ENCODE measurements at places on chromosomes 2 and 18.
A peak's percentile ranks its signal among the peaks of the same experiment; 100 is the strongest.

DNA sequence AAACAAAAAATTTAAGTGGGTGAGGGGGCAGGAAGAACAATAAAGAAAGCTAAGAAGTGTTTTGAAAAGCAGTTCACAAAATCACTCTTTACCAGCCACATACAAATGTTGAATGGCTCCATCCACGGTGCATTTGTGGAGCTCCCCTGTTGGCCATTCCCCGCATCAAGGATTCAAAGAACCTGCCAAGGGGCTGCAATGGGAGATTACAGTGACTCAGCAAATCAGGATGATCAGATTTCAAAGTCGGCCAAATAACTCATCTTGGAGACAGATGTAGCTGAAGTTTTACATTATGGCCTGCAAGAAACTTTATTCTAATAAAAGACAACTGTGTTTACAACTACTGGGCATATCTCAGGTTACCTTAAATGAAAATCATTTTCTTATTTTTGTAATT is 26.9 kb downstream of the COL4A3 start:
- no peak for DNase-seq

- DNase-seq: no peak
Measured at GRCh38 chr2:59250307-59250677, 1009.2 kb upstream of the FANCL start.

DNA sequence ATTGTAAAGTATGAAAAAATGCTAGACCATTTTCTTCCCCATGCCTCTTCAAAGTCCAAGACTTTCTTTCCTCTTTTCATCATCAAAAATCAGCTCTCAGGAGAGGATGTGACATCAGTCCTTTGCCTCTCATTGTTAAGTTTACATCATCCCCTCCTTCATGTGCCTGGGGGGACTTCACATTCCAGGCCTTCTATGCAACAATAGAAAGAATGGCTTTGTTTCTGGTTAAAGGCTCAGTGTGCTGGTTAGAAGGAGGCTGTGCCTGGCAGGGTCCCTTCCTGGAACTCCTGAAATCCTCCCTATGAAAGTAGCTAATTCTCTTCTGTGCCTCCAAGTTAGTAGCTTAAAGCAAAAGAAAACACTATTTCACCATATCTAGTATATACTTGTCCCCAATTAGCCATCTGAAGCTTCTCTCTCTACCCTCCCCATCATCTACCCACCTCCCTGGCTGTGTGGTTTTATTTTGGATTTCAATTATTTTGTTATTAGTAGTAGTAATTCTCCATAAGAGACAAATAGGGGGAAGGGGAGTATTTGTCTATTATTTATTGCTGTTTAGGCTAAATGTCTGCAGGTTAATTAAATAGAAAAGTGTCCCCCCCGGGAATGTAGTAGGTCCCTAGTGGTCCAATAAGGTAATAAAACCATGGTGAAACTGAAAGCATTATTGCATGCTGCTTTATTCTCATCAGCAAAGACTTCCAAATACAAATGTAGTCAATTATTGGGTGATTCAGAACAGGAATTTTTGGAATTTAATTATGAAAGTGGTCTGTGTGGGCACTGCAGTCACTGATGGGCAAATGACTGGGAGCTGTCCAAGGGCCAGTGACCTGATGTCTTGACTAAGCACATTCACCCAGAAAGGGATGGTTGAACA is 69.0 kb downstream of the CPO start:
- DNase-seq: no peak

DNA sequence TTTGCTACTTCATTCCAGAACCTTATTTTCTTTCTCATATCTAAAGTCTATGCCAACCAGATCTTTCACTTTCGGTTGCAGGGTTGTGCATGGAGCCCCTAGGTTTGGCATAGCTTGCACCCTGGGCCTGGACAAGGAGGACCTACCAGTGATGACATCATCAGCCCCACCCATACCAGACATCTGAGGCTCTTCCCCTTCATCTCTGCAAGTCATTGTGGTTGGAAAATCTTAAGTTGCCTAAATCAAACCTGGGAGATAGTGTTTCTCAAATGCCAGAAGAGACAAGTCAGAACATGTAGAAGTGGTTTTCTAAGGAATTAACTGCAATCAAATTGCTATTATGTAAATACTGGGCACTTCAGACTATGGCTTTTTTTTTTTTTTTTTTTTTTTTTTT is 363.3 kb downstream of the ZNF516 start:
- DNase-seq: no peak

DNA sequence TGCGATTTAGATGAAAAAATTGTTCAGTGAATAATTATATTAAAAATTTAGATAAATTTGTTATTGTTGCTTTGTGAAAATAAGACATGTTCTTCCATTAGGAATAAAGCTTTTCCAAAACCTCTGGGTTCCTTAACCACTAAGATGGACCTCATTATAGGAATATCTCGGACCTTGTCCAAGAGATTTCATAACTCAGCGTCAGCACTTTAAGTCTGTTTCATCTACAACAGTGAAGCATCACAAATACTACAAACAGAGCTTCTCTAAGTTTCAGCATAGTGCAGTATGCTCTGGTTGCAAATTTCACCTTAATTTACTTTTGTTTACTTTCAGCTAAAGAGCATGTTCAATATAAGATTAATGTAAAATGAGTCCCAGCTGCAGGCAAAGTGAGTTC is 150.3 kb downstream of the UBE2E3 start:
- no peak for DNase-seq

DNA sequence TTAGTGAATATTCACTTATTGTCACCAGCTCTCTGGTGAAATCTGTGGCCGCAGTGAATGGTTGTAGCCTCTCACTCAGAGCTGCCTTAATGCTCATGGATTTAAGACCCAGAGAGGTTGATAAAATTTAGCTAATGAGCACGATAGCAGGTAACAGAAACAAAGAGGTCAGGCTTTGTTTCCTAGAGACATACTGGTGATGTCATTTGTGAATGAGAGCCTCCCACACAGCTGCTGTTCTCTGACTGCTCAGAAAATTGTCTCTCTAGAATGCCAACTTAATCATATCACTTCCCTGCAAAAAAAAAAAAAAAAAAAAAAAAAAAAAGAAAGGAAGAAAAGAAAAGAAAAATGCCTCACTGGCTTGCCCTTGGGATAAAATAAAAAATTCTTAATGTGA is 411.7 kb upstream of the MYT1L start:
- no peak for DNase-seq

DNA sequence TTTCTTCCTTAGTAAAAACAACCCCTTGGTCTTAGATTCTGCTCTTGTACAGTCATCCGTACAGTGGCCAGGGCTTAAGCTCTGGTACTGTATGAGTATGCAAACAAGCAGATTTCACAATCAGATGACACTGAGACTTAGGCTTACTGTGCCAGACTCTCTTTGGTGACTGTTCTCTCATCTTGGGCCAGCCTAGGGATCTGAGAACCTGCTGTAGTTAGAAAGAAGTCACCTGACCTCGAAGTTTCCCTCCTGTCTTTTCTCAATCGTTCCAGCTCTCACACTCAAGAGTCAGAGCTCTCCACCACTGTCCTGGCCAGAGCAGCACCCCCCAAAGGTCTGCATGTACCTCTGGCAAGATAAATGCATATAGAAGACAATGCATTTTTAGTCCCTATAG is 63.2 kb downstream of the ZEB2 start:
- no peak for DNase-seq

GRCh38 chr2:102187496-102188150 is 800 bp downstream of the IL1RL2 start:
- peak; percentile 60 for DNase-seq

- no peak for DNase-seq
Measured at GRCh38 chr2:141555876-141556470, 574.8 kb downstream of the LRP1B start.

- no peak for DNase-seq
Measured at GRCh38 chr2:100397118-100397860, 20.2 kb downstream of the CHST10 start.

DNA sequence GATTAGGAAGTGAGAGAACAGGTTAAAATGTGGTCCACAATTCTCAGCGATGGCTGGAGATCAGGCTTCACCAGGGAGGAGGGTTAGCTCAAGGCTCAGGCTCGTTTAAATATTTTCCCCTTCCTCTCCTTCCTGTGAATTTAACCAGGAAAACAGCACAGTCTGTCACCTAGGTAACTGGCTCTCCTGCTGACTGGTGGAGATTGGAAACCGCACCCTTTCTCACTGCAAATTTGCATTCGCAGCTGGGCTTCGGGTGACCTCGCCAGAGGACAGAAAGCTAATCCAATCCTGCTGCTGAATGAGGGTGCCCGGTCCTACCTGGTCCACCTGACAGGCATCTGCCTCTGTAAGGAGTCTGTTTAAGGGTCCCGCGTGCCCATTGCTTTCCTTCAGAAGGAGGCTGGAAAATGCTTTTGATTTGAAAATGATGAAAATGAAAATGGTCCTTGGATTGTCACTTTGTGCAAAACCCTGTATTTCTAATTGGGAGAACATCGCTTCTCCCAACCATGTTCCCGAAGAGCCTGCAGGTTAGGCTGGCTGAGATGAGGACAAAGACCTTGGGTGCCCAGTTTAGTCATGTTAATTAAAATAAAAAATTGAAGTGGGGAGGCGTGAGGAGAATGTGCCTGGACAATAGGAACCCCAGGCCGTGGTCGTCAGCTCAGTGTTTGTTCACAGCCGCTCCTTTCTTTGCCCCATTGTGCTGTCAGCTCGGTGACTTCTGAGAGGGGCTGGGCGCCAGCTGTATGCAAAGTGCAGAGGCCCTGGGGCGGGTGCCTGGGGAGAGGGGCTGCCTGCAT is 43.4 kb upstream of the MTCL1 start:
- DNase-seq: no peak

DNA sequence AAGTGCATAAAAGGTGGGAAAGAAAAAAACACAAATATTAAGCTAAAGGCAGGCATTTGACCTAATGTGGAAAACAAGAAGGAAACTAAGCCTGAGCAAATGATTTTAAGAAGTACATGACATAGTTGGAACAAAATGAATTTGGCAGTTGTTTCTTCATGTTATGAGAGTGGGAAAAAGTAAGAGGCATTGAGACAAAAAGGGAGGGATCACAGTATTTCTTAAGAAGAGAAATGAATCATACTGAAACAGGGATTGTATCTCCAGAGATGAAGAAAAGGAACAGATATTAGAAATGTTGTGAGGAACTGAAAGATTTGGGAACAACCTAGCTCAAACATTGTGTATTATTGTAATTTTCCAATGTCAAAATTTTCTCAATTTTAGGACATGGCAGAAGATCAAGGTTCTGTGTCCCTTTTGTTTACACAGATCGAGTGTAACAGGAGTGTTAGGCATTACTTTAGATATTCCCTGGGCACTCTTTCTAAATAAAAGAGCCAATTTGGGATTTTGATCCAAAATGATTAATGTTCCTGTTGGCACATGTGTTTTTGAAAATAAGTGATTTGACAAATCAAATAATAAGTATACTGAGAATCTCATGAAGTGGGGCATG is 98.6 kb downstream of the CALCRL start:
- no peak for DNase-seq

DNA sequence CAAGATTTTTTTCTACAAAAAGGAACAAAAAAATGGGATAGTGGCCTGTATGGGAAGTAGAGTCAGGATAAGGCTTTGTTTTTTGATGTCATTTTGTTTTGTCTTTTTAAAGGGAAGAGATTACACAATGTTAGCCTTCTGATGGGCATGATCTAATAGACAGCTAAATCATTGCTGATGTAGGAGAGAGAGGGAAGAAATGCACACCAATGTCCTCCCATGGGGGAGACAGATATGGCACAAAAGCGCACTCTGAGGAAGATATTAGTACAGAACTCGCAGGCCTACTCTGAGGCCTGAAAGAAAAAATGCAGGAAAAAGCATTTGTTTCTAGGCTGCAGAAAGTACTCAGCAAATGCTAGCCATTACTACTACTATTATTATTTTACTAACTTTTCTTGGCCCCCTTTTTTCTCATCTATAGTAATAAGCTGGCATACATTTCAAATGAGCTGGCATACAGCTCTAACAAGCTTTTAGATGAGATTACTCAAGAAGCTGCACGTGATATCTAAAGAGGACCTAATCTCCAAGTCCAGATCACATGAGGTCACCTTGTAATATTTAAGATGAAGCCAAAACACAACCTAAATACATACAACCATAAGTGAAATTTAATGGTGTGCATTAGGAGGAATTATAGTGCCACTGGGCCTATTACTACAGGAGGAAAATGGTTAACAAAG is 269.4 kb upstream of the TANK start:
- no peak for DNase-seq

GRCh38 chr2:205722283-205722918 is 40.1 kb downstream of the NRP2 start:
- no peak for DNase-seq

DNA sequence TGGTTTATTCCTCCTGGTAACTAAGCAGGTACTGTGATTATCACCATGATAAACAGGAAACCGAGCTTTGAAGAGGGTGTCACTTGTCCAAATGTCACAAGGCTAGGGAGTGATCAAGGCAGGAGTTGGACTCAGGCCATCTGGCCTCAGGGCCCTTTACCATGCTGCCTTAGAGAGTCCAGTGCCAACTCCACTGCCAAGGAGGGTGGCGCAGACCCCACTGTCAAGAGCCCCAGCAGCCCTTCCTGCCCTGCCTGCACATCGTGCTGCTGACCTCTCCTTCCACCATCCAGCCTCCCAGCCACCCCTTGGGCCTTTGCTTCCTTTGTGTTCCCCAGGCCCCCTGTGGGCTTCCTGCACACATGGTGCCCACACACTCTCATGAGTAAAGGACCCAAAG is 48.3 kb downstream of the TNS1 start:
- DNase-seq: no peak

DNA sequence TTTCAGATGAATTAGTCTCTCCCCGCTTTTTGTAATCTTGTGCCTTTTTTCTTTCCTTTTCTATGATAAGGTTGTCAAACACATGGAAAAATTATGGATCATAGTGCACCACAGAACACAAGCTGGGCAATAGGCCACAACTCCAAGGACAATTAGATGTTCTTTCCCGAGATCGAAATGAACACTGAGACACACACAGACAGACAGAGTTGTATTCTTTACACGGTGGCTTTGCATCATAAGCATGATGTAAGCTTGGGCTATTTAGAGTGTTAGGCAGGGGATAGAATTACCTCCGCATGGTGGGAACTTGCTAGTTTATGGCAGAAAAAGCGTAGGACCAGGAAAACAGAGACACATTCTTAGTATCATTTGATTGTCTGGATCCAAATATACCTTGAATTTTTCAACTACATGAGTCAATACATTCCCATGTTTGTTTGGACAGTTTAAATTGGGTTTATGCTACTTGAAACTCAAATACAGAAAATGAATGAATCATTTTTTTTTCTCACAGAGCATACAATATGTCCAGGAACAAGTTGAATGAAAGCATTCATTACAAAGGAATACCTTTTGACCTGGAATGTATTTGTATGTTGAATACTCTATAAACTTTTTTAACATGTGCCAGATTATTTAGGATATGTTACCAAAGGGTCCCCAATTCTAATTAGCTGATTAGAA is 1611.5 kb upstream of the TMEFF2 start:
- DNase-seq: no peak

DNA sequence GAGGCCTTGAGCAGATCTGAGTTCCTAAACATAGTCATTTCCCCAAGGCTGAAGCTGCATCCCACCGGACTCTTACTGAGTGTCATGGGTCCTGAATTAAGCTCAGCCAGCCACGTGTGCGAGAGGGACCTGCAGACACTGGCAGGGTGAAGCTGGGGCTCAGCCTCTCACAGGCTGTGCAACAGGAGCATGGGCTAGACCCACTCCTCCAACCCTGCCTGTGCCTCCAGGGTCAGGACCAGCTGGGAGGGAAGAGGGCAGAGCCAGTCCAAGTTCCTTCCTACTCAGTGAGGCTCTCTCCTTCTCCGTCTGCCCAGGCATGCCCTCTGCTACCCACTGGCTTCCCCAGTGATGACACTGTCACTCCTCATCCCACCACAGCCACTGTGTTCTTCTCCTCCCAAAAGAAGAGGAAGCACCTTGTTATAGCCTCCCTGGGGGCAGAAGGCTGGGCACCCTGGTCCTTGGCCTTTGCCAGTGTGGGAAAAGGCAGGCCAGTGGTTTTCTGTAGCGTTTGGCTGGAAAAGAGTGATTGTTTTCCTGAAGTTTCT is 78.9 kb downstream of the KCNF1 start:
- no peak for DNase-seq

All from activated naive CD4-positive, alpha-beta T cell treated with anti-CD3 and anti-CD28 coated beads, Interleukin-2, amount 50 U/mL, for 16 hours (primary cell).